Colonic mucosa (tissue), 4 donors: ENCODE measurements at places on chromosomes 5 and 9. TPM values are rescaled to one million over a fixed set of nuclear protein-coding genes. Genes with fewer than 3 reads are reported as not detected.

- no peaks in the 10 kb centered on the region for H3K4me1 ChIP-seq
- H3K36me3 ChIP-seq, result no peaks in the 10 kb centered on the region
- no peak for DNase-seq
- H3K27ac ChIP-seq, result no peak overlapping the region
Measured at GRCh38 chr5:154118893-154119336, 71.6 kb upstream of the GALNT10 start.

TGFBI gene
- 63.3 TPM for total RNA-seq

DNA sequence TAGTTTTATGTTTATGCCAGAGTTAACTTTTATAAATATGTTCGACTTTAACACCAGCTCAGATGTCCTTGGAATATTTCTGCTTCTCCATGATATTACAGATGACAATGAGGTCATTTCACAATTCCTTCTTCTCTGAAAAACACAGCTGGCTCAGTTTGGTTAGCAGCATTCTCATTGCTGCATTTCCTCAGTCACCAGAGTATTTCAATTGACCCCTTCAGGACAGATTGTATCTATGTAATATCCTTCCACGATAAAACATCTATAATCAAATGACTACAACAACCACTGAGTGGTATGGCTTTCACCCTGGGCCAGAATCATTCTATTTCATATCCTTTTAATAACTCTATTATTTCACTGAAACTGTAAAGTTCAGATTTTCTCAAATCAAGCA is 148.7 kb downstream of the OXCT1 start:
- H3K27me3 ChIP-seq, result no peaks in the 10 kb centered on the region
- H3K36me3 ChIP-seq, result no peaks in the 10 kb centered on the region
- no peak for DNase-seq
- no peak overlapping the region for H3K27ac ChIP-seq
- no peaks in the 10 kb centered on the region for H3K4me1 ChIP-seq

- no peaks in the 10 kb centered on the region for H3K27me3 ChIP-seq
- H3K27ac ChIP-seq, result no peak overlapping the region
- H3K36me3 ChIP-seq, result no peaks in the 10 kb centered on the region
- H3K4me1 ChIP-seq, result peaks cover 7% of the 10 kb centered on the region
- H3K4me3 ChIP-seq, result no peak overlapping the region
Measured at GRCh38 chr9:70262948-70263347, 4.2 kb downstream of the SMC5 start.

DNA sequence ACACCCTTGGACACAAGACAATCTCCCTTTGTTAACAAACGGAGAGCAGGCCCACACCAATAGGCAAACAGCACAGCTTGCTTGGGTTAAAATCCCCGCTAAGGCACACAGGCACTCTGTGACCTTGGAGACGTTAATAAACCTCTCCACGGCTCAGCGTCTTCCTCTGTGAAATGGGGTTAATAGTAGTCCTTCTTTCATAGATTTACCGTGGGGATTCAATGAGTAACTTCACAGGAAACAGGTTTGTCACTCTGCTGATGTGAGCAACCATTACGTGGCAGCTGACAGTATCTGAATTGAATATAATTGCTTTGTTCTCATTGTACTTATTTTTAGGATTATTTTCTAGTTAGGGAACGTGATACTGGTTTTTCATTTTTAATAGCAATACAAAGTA is 65.2 kb upstream of the ADRA1B start:
- DNase-seq, result no peak
- no peak overlapping the region for H3K27ac ChIP-seq
- no peaks in the 10 kb centered on the region for H3K36me3 ChIP-seq
- H3K4me1 ChIP-seq, result no peaks in the 10 kb centered on the region

DNA sequence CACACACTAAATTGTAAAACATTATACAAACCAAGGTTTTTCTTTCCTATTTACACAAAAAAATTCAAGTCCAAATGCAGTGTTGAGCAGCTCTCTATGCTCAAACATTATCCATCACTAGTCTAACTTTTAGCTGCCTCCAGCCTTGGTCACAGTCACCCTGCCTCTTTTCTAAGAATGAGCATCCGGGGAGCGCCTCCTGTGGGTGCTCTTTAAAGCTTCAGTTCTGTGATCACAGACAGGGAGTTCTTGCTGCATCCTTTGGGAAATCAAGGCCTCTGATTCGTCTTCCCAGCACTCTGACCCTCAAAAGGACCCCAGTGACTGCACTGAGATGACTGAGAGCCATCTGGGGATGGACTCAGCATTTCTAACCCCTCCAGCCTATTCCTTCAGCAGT is 289.6 kb downstream of the SEC61B start:
- no peak overlapping the region for H3K27ac ChIP-seq
- DNase-seq, result no peak
- no peaks in the 10 kb centered on the region for H3K27me3 ChIP-seq
- H3K4me3 ChIP-seq, result no peak overlapping the region

DNA sequence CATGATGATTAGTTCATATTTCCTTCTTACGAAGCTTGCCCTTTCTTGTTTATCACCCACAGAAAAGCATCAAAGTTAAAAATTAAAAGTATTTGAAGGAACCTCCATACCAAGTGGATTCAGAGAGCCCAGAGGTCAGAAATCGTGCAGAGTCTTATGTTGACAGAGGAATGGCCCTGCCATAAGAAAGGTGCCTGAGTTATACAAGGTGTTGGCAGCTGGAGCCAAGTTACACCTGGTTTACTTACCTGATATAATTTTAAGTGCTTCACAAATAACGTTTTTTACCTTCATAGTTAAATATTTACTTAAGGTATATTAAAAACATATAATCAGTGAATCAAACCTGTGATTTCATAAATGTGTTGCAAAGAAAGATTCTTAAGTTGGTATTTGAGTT is 42.3 kb upstream of the DHFR start:
- H3K27me3 ChIP-seq, result no peaks in the 10 kb centered on the region
- peaks cover 4% of the 10 kb centered on the region for H3K4me1 ChIP-seq
- no peak overlapping the region for H3K4me3 ChIP-seq
- peak; percentile 43 for DNase-seq

DNA sequence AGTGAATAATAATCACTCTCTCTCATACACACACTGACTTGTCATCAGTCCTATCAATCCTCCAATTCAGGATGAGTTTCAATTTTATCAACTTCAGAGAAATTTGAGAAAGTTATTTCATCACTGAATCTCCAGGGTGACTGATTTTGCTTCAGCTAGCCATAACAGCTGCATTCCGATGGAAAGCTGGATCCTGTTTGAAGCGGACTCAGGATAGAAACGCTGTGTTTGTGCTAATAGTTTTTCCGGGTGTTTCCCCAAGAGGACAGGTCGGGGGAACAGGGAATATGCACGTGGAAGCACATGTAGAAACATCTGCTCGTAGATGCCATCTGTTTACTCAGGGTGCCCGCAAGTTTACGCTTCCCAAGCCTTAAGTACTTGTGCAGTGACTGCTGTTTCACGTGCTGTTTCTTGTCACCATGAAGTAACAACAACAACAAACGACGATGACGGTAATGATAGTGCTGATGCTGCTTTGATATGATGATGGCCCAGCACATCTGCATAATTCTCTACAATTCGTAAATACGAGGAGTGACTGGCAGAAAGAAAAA is 263.7 kb upstream of the DAPK1 start:
- H3K27ac ChIP-seq, result no peak overlapping the region
- H3K4me1 ChIP-seq, result no peaks in the 10 kb centered on the region
- no peaks in the 10 kb centered on the region for H3K36me3 ChIP-seq
